ENCODE measurements at places on chromosomes 1 and 21. TPM values are rescaled to one million over a fixed set of nuclear protein-coding genes. Genes with fewer than 3 reads are reported as not detected.

KRTAP13-2 gene
- total RNA-seq, result not detected

LMOD1 gene
- total RNA-seq, result 399 TPM

ELF3 gene
- 174 TPM for total RNA-seq

MYBPH gene
- not detected for total RNA-seq

OR2AK2 gene
- total RNA-seq, result not detected

PPCS gene
- total RNA-seq, result 446 TPM

CD58 gene
- 3.1 TPM for total RNA-seq

GIPC2 gene
- total RNA-seq, result 2.3 TPM

SHE gene
- 13.8 TPM for total RNA-seq

FMO1 gene
- not detected for total RNA-seq

CYP4A11 gene
- 2.2 TPM for total RNA-seq

AKR1A1 gene
- total RNA-seq, result 113 TPM

TNNT2 gene
- not detected for total RNA-seq

FAM163A gene
- total RNA-seq, result not detected

SMPDL3B gene
- 0.89 TPM for total RNA-seq

PRKAA2 gene
- total RNA-seq, result 12.1 TPM

AIM2 gene
- not detected for total RNA-seq

BNIPL gene
- not detected for total RNA-seq

DNM3 gene
- total RNA-seq, result 1.8 TPM

RPS6KC1 gene
- total RNA-seq, result 57.8 TPM

IPO9 gene
- 9.9 TPM for total RNA-seq

PHTF1 gene
- 38.2 TPM for total RNA-seq

PPIAL4G gene
- total RNA-seq, result 0.18 TPM

FCGR2B gene
- total RNA-seq, result 16.9 TPM

ISG20L2 gene
- total RNA-seq, result 65.5 TPM

TMEM82 gene
- not detected for total RNA-seq

BMP8B gene
- 1.5 TPM for total RNA-seq

BLACAT1 gene
- total RNA-seq, result not detected

LYPLAL1 gene
- 7.0 TPM for total RNA-seq

HS2ST1 gene
- 7.2 TPM for total RNA-seq

S100A13 gene
- total RNA-seq, result 23.5 TPM

SPRR2B gene
- total RNA-seq, result not detected

SLC6A9 gene
- total RNA-seq, result 2.3 TPM

LHX4 gene
- total RNA-seq, result not detected

ZFP69B gene
- 0.45 TPM for total RNA-seq

EFNA3 gene
- not detected for total RNA-seq

FAM177B gene
- not detected for total RNA-seq

HYI gene
- total RNA-seq, result 24.4 TPM

FCMR gene
- 5.2 TPM for total RNA-seq

OR2L3 gene
- total RNA-seq, result not detected

NBPF4 gene
- total RNA-seq, result not detected

ALPL gene
- total RNA-seq, result 12.0 TPM

HOOK1 gene
- 1.8 TPM for total RNA-seq

NR5A2 gene
- total RNA-seq, result 0.45 TPM

S100A16 gene
- 9.9 TPM for total RNA-seq

TRPM2 gene
- 3.5 TPM for total RNA-seq

NEXN gene
- total RNA-seq, result 39.1 TPM

SLC1A7 gene
- total RNA-seq, result 0.29 TPM

GOLT1A gene
- total RNA-seq, result 5.9 TPM

CTSK gene
- 7.6 TPM for total RNA-seq

All from stomach (tissue), 19 donors.